Amygdala (tissue), 56 donors: ENCODE measurements at places on chromosomes 11 and 22.

DNA sequence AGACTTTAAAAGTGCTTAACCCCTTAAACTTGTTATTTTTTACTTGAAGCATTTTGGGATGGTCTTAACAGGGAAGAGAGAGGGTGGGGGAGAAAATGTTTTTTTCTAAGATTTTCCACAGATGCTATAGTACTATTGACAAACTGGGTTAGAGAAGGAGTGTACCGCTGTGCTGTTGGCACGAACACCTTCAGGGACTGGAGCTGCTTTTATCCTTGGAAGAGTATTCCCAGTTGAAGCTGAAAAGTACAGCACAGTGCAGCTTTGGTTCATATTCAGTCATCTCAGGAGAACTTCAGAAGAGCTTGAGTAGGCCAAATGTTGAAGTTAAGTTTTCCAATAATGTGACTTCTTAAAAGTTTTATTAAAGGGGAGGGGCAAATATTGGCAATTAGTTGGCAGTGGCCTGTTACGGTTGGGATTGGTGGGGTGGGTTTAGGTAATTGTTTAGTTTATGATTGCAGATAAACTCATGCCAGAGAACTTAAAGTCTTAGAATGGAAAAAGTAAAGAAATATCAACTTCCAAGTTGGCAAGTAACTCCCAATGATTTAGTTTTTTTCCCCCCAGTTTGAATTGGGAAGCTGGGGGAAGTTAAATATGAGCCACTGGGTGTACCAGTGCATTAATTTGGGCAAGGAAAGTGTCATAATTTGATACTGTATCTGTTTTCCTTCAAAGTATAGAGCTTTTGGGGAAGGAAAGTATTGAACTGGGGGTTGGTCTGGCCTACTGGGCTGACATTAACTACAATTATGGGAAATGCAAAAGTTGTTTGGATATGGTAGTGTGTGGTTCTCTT lies 2.8 kb downstream of the MALAT1 start:
- DNase-seq = no peak

DNA sequence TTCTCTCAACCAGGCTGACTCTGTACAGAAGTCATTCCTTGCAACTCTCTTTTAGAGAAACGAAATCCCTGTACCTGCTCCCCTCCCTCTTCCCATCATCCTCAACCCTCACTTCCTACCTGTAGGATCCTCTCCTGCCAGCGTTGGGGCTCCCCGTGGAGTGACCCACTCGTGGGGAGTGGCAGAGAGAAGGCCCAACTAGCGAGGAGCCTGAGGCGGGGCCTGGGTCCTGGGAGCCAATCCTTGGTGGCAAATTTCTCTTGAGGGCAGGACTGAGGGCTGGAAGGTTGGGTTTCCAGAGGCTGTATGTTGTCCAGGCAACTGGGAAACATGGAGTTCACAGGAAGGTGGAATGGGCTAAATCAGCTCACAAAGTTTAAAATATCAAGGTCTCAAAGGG lies 10.4 kb downstream of the NHERF4 start:
- no peak for DNase-seq

GRCh38 chr22:20750461-20751184 lies 23.3 kb upstream of the SERPIND1 start:
- DNase-seq = peak; percentile 20

- no peak for DNase-seq
Measured at GRCh38 chr11:112806256-112806655, 155.0 kb upstream of the NCAM1 start.

DNA sequence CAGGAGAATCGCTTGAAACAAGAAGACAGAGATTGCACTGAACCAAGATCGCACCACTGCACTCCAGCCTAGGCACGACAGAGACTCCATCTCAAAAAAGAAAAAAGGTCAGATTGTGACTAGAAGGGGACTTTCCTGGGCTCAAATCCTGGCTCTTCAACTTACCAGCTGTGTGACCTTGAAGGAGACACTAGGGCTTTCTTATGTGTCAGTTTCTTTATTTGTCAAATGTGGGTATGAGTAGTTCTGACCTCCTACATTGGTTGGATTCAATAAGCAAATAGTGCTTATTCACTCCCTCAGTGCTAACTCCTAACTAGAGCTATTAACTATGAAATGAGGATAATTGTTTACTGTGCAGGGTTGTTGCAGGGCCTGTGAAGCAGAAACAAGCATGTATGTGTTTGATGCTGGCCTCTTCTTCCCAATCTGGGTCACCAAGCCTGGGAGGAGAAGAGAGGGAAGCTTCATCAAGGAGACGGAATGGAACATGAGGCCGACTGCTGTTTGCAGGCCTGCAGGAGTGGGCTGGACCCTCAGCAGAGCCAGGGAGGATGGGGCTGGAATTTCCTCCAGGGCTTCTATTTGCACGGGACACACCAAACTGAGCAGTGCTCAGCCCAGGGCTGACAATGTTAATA lies 22.5 kb downstream of the RHOD start:
- no peak for DNase-seq

DNA sequence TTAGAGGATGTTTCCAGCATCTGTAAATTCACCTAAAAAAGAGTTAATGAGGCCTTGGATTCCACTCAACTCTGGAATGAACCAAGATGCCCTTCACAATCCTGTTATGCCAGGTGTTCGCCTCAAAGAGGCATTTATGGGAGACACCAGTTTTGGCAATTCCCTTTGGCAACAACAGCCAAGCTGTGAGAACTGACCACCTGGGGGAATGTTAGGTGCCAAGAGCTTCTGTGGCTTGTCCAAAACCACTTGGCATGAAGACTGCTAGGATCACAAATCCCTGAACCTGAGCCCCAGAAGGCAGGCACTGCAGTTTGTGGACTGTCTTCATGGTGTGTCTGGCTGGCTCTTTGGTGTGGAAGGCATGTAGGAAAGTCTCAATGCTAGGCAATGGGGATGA lies 164.4 kb upstream of the BDNF start:
- no peak for DNase-seq

DNA sequence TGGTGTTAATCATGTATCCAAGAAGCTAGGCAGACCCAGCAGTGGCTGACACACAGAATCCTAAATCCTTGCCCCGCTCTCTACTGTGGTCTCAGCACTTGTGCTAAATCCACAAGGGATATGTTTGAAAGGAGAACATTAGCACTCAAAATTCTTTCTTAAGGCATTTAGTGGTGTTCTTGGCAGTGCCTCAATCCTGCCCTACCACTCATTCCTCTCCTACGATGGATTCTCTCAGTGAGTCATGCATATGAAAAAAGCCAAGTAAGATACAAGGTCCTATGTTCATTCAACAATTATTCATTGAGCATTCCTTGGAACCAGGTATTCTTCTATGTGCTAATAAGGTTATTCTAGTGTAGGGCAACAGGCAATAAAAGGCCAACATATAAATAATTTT lies 31.2 kb downstream of the RRP8 start:
- DNase-seq = no peak

GRCh38 chr22:17794726-17795542 lies 20.7 kb upstream of the BID start:
- no peak for DNase-seq

GRCh38 chr11:122673701-122674100 lies 18.2 kb downstream of the UBASH3B start:
- DNase-seq = no peak

DNA sequence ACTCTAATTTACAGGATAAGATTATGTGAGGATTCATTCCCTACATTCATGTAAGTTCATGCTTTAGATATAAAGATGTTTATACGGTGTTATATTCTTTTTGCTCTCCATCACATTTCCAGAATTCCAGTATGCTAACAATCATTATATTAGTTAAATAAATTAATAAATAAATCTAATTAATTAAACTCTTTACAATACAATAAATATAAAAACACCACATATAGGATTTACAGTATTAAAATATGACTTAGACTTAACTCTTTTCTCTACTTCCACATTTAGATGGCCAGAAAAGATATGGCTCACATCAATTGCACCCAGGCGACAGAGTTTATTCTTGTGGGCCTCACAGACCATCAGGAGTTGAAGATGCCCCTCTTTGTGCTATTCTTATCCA lies at the start of gene OR8U1:
TSS of gene OR8U1 (plus strand) at position 301 of the 400 bp plus-strand sequence. CDS start at position 301, 0 bp downstream.
- DNase-seq = no peak

- DNase-seq = no peak
Measured at GRCh38 chr11:61580271-61580888, 496 bp downstream of the SYT7 start.

GRCh38 chr11:131841925-131842635 lies 471.7 kb downstream of the NTM start:
- DNase-seq = no peak

DNA sequence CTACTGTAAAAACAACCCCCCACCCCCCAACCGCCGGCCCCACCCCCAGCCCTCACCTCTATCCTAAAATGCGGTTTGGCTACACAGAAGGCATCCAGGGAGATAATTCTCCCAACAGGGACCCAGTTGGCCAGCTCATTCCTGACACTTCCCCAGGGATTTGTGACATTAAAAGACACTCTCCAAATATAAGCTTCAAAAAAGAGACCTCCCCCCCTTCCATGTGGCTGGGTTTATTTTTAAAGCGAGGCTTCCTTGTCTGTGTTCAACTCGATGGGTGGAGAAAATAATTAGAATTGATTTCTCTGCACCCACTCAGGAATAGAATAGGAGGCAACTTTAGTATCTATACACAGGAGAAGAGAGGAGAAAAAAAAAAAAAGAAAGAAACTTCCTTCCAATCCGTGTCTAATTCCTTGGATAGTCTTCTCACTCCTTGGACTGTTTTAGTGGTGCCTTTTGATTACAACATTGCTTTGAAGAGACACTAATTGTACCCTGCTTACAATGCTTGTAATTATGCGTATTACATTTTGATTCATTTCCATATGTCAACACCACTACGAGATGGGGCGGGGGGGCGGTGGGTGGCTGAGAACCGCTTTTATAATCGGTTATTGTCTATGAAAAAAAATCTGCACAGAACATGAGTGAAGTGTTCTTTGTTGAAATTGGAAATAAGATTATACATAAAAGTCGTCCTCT lies 500.4 kb downstream of the MIAT start:
- no peak for DNase-seq

DNA sequence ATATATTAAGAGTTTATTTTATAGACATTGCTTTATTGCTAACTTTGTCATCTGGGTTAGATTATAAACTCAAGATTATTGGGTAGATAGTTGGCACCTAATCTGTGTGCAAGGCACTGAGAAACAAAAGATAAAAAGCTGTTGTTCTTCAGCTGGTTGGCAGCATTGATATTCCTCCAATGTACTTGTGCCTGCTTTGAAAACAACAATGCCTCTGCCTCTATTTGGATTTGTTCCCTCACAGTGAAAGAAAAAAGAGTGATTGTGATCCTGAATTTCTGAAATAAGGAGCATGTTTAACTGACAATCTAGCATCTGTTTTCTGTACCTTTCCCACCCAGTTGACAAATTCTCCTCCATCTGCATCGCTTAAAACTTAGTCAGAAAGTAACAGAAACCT lies 98.3 kb downstream of the TYR start:
- no peak for DNase-seq

DNA sequence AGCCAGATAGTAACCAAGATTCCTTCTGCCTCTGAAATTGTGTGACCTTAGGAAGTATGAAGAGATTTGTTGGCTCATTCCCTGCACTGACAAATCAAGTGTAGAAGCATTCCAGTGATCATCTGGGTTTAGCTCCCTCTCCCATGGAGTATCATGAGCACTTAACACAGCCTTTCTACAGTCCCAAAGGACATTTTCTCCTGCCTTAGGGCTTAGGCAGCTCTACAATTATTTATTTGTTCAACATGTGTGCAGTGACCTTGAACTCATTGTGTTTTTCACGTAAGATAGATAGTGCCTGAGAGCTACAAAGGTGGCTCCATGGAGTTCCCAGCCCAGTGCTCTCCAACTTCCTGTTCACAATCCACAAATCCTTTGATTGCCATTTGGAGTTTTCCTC lies 94.8 kb upstream of the FAT3 start:
- DNase-seq = no peak

GRCh38 chr11:12269446-12270214 lies 107.7 kb upstream of the PARVA start:
- DNase-seq = no peak

DNA sequence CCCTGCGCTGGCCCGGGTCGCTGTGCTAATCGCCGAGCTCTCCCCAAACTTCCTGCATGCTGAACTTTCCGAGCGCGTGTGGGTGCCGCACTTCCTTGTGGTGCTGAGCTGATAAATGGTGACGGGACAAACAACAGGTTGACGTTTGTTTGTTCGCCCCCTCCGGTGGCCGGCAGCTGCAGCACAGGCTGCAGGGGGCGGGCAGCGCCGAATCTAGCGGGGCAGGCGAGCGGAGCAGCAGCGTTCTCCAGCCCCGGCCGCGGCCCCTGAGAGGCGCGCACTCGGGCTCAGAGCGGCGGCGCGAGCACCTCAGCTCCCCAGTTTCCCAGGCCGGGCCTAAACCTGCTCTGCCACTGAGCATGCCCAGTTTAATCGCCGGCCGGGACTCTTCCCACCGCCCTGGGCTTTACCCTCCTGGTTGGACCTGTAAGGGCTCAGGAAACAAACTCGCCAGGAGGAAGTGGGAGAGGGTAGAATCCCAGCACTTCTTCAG lies at the start of gene PDGFD:
TSS of gene PDGFD (minus strand) at position 120 of the 493 bp plus-strand sequence.
- DNase-seq = peak; percentile 11

GRCh38 chr11:112902361-112903011 lies 58.7 kb upstream of the NCAM1 start:
- DNase-seq = no peak

DNA sequence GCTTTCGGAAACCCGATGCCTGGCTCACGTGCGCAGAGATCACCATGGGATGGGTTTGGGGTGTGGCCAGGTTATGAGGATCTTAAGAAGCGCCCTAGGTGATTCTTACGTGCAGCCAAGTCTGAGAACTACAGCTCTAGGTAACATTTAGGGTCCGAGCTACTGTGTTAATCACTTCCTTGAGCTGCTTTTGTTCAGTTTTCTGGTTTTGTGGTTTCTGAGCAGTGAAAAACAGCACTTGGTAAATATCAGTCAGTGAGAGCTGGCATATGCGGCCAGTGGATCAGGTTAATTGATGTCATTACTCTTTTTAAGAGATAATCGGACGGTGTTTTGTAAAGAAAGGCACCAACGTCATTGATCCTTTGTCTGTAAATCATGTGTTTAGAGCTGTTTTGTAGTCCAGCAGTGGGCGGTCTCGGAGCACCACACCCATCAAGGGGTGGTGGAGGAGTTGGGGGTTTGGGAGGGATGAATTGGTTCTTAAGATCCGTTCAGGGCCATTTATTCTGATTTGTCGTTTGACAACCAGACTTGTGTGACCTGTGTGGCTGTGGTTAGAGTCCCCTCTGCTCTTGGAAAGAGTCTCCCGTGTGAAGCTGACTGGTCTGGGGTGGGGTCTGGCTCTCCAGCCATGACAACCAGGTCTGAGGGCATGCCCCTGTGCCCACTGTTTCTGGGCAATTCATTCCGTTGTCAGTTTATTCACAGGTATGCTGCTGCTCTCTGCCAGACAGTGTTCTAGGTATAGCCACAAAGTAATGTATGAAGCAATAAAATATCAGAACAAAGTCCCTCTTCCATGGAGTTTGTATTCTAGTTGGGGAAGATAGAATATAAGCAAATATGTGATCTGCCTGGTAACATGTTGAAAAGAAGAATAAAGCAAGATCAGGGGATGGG lies 61.9 kb upstream of the SORL1-AS1 start:
- DNase-seq = no peak
